ENCODE measurements at places on chromosomes 1 and 21.
A peak's percentile ranks its signal among the peaks of the same experiment; 100 is the strongest.

DNA sequence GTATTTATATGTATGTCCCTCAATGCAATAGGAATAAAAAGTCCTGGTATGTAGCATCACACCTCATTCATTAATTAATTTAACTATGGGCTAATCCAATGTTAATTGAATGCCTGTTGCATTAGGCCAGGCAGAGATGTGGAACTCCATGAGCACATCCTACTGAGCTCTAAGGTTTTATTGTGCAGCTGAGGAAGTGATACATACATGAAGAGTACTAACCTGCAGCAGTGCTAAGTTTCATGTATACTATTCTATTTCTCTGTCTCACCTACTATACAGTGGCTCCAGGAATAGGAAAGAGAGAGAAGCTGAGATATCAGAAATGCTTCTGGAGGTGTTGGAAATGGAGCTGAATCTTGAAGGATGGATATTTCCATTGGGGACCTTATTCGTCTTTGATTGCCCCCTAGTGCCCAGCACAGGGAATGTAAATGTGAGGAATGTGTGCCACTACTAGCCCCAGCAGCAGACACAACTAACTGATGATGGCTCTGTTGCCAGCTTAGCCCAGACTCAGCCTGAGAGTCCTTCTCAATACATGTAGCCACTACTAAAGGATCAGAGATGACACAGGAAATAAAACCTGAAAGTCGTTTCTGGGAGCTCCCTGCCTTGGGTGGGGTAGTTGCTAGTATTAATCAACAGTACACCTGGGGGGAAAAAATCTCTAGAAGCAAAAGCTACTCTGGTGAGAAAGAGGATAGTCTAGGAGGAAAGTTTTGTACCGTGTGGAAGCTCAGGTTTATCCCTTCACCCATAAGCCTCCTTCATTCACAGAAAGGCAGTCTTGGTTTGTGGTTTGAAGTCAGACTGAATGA lies 173.3 kb upstream of the FOXD3 start:
- DNase-seq, result no peak

- no peak for DNase-seq
These were observed 125.3 kb downstream of the SYT2 start for GRCh38 chr1:202584707-202585589.

DNA sequence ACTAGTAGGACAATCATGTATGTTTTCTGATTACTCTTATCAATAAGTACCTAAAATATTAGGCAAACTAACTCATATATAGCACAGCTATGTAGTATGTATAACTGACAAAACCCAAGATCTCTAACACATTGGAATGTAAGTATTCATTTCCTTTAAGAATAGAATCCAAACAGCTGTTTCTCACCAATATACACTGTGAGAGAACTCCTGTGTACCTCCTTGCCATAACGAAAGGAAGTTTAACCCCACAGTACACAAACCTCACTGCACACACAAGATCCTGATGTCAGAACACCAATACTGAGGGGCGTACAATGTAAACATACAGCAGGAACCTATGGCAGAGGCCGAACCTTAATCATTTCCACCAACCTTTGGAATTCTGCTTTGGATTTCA lies 113.0 kb downstream of the SMYD3 start:
- DNase-seq, result no peak

- no peak for DNase-seq
These were observed 42.9 kb downstream of the BATF3 start for GRCh38 chr1:212656730-212657129.

DNA sequence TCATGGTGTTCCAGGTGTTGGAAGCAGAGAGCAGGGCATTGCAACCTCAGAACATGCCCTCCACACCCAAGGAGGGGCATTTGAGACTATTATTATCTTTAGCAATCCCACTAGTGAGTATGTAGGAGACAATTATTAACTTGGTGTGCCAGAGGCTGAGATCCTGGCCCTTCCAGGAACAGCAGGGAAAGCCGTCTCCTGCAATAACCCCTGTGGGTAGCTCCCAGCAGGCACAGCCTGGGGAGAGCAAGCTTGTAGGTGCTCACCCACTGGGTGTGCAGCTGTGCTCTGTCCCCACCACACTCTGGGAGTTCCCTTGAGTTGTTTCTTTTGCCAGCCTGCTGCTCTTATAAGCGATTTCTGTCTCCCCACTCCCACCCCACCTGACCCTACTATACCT lies 10.3 kb downstream of the CFAP107 start:
- no peak for DNase-seq

DNA sequence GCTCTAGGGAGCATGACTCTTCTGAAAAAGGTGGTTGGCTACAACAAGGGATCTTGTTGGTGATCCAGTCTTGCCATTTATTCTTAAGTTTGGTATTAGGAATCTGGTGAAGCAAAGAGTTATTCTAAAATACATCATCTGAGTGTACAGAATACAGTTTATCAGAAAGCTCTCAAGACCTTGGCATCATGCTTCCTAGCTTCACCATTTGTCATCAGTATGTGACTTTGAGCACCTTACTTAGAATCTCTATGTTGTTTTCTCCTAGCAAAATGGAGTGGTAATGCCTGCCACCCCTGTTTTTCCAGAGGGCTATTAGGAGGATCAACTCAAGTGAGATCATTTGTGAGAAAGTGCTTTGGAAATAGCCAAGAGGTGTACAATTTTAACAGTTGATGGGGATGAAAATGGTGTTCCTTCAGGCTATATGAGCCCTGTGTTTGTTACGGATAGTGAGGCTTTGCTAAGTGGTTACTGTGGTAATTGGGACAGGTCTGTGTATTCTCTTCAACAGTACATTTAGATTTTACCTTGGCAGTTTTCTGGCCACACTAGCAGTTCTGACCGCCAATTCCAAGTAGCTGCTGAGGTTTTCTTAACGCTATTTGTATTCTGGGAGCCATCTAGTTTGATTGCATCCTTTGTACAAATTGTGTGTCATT lies 120.5 kb downstream of the DISP1 start:
- DNase-seq, result no peak

- no peak for DNase-seq
These were observed 428 bp upstream of the ZNF678 start for GRCh38 chr1:227562933-227563323.

GRCh38 chr1:12711536-12711935 lies 4.4 kb upstream of the AADACL3 start:
- no peak for DNase-seq

- no peak for DNase-seq
These were observed 282.2 kb downstream of the CACNA1E start for GRCh38 chr1:181765451-181766026.

GRCh38 chr21:42524341-42525028 lies 10.8 kb downstream of the SLC37A1 start:
- DNase-seq, result no peak

DNA sequence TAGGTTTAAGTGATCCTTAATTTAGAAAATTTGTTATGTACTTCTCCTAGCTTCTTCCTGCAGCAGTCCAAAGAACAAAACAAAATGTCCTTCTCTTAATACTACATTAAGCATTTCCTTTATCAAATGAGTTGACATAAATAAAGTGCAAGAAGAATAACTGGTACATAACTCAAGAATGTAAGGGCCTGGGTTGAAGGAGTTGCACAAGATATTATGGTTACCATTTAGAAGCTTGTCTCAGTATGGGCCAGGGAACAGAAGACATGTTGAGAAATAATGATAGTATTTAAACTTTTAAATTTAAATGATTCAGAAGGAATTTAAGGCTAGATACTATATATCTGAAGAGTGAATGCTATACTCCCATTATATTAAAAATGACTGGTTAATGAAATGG lies 23.5 kb downstream of the SUCO start:
- DNase-seq, result no peak

- no peak for DNase-seq
These were observed 193.9 kb upstream of the SNX7 start for GRCh38 chr1:98467586-98467985.

GRCh38 chr1:200174525-200175295 lies 147.2 kb downstream of the NR5A2 start:
- DNase-seq, result no peak

DNA sequence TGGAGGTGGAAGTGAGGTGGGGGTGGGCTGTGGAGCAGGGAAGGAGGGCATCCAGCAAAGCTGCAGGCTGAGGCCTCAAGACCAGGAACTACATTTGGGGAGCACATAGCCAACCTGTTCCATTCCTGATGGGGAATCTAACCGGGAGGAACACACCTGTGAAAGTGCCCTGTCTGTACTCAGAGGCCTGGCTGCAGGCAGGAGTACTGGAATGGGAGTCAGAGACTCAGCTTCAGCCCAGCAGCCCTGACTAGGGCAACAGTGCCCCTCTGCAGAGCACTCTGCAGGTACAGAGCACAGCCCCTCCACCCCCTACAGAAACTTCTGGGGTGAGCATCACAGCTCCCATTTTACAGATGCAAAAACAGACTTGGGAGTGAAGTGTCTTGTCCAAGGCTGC lies 126.4 kb downstream of the DMRTB1 start:
- DNase-seq, result no peak

DNA sequence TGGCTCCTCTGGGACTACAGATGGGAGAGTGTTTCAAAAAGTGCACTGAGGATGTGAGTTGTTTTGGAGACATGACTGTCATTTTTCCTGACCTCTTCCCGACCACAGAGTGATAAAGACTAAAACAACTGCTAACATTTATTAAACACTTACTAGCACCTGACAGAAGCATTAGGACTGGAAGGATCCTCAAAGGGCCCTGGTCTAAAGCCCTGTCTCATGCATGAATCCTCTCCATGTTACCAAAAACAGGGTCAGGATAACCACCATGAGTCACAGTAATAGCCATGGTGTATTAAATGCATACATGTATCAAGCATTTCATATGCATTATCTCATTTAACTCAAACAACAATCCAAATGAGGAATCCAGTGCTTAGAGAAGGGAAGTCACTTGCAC lies 11.5 kb downstream of the CYB5RL start:
- no peak for DNase-seq

- no peak for DNase-seq
These were observed 48.9 kb downstream of the GIPC2 start for GRCh38 chr1:78094639-78095038.

- no peak for DNase-seq
These were observed 49.2 kb downstream of the RALGPS2 start for GRCh38 chr1:178774263-178774662.

GRCh38 chr1:88595355-88596002 lies 88.6 kb upstream of the PKN2 start:
- no peak for DNase-seq

DNA sequence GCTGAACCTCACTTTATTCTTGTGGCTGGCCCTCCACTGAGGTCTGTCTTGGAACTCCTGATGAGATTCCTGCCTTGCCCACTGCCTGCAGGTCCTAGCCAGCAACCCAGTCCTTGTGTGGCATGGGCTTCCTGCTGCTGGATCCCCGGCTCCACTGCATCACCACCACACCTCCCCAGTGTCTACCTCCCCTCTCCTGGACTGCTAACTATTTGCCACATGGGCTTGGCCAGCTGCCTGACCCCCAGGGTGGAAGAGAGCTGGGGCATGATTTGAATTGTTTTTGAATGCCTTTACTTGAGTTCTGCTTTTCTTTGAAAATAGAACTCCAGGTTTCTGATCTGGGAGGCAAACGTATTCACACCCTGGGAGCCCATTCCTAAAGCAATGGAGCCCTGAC lies 41.2 kb downstream of the SPAG17 start:
- DNase-seq, result no peak

GRCh38 chr1:93694039-93694438 lies 12.4 kb upstream of the BCAR3 start:
- no peak for DNase-seq

- no peak for DNase-seq
These were observed 17.8 kb downstream of the SLC16A1 start for GRCh38 chr1:112938210-112938609.

GRCh38 chr1:183143576-183144315 lies 42.3 kb upstream of the LAMC2 start:
- DNase-seq, result no peak

DNA sequence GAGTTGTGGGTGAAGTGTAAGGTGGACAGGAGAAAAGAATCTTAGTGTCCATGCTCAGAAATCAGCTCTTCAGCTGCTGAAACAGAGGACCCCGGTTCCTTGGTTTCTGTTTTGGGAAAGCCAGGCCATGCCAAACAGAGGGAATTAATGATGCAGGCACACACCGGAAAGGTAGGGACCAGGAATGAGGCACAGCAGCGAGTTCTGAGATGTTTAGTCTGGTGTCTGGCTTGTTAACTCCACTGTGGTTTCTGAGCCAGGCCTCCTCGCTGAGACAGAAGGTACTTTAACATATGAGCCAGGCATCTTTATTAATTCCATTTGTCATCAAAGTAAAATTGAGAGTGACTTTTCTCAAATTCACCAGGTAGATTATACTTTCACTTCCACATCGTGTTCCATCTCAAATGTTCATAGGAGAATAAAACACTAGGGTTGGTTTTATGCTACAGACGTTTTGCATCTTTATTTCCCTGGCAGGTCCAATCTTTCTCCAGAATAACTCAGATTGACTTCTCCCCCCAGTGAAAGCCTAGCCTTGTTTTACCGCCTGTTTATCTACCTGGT lies 23.5 kb downstream of the LRRC8D start:
- DNase-seq, result peak; percentile 18

GRCh38 chr21:31186916-31187315 lies 148.6 kb upstream of the KRTAP19-8 start:
- DNase-seq, result no peak

DNA sequence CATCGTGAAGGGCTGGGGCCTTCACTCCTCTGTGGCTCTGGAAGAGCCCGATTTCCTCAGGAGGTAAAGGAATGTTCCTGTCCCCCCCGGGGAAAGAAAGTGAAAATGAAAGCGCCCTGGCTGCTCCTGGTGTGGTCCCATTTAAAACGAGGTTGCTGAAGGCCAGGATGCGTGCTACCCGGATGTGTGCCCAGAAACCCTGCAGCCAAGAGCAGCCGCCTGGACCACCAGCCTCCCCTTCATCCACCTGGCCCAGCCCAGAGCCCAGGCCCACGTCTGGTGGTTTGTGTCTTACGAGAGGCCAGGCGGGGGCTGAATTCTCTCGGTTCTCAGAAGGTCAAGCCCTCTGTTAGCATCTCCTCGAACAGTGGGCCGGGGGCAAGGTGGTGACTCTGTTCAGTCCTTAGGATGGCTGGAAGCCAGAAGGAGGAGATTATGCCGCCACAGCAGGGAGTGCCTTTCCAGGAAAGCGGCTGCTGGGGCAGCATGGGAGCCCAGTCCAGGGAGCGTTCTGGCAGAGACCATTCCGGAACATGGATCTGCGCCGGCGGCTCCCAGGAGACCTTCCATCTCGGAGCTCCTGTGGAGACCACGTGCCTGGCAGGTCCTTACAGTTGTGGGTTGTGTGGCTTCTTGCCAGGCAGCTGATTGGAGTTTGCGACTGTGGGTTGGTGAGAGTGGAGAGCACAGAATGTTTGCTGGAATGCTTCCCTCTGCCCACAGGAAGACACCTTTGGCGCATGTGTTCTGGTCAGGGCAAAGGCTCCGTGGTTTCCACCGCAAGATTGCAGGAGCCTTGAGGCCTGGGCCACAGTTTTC lies 1.4 kb downstream of the GUK1 start:
- DNase-seq, result no peak

GRCh38 chr1:21891621-21892479 lies 45.3 kb downstream of the HSPG2 start:
- DNase-seq, result no peak

DNA sequence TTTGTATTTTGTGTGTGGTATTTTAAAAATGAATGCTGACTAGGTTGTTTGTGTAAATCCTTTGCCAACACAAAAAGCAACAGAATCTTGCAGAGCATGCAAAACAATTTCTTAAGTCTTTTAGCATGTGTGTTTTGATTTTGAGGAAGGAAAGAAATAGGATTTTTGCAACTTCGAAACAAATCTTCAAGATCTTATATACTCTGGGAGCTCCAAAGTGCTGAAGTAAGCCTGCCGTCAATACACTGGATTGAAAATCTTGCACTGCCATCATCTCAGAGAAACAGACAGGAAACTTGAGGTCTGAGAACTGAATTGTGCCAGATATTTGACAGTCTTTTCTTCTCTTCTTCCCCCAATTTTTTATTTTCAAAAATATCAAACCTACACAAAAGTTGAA lies 29.3 kb upstream of the DISP1 start:
- DNase-seq, result no peak
